T follicular helper cell (primary cell): ENCODE measurements at places on chromosomes 12 and 14.
A peak's percentile ranks its signal among the peaks of the same experiment; 100 is the strongest.

DNA sequence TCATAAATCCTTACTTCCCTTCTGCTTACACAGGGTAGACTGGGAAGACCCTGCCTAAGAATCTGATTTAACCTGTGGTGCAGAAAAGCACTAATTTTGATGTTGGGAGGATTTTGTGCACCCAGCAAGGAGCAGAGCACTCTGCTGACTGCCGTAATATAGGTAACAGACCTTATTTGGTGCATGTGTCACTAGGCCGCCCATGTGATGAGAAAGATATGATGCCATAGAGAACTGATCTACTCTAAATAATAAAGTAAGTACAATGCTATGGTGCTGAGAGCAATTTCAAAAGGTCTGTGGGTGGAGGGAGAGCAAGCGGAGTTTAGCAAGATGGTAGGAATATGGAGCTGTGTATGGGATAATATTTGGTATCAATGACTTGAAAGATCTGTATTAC lies 1663.6 kb upstream of the SEL1L start:
- DNase-seq: no peak

DNA sequence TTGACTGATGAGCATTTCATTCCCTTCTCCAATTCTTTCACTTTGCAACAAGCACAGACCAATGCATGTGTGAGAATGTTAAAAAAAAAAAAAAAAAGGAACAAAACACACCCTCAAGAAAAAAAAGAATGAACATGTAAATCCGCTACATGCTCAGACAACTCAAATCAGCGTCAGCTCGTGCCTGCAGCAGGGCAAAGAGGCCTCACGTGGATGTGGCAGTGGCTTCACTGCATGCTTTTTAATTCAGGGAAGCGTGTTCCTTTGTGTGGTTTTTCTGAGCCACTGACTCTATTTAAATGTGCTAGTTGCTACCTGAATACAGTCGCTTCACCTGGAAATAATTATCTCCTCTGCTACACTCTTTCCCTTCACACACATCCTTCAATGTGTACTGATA lies 55.1 kb downstream of the PPP1R36 start:
- DNase-seq: no peak

DNA sequence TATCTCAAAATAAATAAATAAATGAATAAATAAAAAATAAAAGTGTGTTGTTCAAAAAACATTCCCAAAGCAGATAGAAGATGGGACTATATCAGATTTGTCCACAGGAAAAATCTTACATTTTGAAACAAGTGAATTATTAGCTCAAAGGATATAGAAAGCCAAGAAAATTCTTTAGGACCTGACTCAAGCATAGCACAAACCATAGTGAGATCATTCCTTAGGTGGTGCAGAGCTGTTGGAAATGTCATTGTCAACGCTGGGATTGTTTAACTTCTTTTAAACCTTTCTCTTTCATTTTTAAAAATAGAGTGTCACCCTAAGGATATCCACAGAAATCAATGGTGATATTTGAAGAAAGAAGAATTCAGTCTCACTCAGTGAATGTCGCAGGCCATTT lies 43.5 kb downstream of the DRAM1 start:
- DNase-seq: no peak

GRCh38 chr12:11621797-11622423 lies 27.6 kb upstream of the ETV6 start:
- peak; percentile 3 for DNase-seq

GRCh38 chr12:5276327-5276880 lies 155.5 kb upstream of the NTF3 start:
- DNase-seq: no peak

- DNase-seq: no peak
These were observed 115.4 kb upstream of the BTG1 start for GRCh38 chr12:92261071-92261470.

DNA sequence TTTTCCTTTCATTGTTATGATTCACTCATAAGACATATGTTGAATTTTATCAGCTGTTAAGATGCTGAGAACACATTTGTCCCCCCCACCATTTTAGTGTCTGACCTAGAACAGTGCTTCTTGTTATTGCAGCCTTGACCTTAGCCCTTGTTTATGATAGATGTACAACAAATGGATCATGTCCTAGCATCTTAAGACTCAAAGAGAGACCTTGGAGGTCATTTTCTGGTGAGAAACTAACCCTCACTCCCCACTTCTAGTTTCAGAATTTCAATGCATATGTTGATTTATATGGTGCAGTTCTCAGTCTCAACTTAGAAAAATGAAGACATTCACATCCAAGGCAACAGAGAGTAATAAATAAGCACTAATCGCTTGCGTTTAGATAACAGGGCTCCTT lies 391.2 kb downstream of the AEBP2 start:
- DNase-seq: no peak

- DNase-seq: no peak
These were observed 20.1 kb downstream of the DENND5B start for GRCh38 chr12:31570880-31571279.

DNA sequence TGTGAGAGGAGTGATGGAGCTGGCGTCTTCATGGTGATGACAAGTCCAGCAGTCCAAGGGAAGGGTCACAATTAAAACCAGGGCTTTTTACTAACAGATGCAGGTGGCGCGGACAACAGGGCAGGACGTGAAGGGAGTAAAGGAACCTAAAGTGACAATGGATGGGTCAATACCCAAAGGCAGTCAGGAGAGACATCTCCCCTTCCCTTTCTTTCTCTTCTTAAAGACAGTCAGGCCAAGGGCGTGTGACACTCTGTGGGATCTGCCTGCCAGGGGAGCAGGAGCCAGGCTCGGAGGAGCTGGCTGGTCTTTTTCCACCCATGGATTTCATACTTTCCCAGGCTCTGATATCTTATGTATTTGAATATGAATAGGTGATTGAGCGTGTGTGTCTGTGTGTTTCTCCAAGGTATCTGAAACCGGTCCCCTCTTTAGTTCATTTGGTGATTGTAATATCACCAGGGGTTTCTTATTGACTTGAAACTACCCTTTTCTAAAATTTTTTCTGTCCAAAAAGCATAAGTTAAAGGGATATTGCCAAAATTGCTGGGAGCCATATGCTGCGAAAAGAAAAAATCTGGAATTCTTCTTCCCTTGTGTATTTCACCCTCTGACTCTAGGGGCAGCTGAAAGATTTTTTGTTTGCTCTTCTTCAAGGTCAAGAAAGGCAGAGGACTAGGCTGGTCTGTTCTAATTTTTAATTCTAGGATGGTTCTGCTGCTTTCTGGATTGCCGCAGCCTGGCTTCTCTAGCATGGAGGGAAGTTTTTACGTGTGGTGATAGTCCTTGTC lies 61.8 kb downstream of the FBXL14 start:
- DNase-seq: no peak

DNA sequence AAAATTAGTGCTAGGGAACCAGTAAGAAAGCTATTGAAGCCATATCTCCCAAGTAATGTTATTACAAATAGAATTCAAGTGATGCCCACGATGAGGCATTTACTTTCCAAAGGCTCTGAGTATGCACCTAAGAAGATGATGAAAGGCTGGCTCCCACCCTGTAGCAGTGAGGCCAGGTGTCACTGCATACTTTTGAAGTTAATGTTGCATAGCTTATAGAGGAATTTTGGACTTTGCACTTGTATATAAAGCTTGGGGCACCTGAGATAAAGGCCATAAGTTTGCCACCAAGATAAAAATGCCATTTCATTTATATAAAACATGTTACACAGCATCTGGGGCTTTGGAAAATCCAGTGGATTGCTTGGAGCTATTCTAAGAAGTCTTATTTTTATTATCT lies 96.2 kb downstream of the PTPRB start:
- no peak for DNase-seq

DNA sequence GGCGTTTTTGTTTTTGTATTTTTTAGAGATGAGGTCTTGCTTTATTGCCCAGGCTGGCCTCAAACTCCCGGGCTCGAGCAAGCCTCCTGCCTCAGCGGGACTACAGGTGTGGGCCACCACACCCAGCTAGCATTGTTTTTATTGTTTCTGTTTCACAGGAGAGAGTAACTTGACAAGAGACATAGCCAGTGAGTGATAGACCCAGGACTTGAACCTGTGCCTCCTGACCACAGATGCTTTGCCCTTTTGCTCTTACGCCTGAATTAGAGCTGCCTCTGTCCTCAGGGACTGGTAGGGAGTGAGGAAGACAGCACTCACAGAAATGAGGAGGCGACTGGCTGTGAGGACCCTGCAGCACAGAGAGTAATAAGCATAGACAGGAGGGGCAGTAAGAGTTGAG lies 2.3 kb downstream of the EVL start:
- DNase-seq: no peak

DNA sequence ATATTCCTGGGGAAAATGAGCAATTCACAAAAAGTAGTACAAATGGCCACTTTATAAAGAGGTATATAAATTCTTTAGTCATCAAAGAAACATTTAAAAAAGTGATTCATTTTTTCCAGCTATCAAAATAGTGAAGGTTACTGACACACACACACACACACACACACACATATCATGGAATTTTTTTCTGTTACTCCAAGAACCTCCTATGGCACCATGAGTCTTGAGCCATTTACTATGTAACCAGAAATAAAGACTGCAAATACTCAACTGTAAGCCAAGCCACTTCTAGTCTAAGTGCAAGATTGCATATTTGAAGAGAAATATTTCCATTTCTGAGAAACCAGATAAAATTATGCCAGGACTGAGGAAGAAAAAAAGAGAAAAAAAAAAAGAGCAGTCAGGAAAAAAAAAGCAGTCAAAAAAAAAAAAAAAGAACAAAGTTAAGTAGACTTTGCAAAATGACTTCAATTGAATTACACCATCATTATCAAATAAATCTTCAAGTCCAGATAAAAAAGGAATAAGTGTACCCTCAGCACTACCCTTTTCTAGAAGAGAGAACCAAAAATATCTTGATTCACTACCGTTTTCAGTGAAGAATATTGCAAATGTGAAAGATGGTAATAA lies 275.7 kb downstream of the DAD1 start:
- DNase-seq: no peak

DNA sequence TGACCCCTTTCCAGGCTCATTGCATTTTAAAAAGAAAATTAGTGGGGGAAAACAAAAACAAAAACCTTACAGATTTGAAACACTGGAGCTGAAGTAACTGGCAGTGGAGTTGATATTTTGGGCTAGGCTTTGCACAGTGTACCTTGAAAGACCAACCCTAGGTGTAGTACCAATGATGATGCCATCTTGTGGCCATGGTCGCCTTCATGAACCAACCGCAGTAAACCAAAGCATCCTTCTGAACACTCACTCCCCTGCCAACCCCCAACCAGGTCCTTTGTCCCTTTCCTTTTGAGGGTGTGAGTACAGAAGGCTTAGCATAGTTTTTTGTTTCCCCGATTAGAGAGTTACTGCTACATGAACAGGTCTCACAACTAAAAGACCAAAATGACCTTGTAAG lies 5.9 kb downstream of the TOMM20L start:
- no peak for DNase-seq

DNA sequence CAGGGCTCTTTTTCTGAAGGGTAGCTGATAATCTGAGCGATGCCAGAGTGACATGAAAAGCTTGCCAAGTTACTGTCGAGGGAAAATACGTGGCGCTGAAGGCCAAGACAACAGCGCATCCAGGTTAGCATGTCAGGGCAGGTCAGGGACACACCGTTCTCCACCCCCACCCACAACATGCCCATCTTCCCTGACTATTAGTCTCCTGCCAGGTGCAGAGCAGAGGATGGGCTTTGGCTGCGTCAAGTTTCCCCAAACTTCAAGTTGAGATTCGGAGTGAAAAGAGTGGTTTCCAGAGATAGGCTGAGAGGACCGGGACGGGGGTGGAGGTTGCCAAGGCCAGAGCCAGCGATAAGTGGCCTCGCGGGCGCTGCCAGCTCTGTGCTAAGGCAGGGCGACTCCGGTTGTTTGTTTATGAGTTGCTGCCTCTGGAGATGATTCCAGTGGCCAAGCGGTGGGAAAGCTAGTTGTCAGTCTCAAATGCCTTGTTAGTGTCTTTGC lies 1.7 kb downstream of the TRHDE start:
- no peak for DNase-seq

- no peak for DNase-seq
These were observed 5.1 kb downstream of the MBIP start for GRCh38 chr14:36315159-36315853.

DNA sequence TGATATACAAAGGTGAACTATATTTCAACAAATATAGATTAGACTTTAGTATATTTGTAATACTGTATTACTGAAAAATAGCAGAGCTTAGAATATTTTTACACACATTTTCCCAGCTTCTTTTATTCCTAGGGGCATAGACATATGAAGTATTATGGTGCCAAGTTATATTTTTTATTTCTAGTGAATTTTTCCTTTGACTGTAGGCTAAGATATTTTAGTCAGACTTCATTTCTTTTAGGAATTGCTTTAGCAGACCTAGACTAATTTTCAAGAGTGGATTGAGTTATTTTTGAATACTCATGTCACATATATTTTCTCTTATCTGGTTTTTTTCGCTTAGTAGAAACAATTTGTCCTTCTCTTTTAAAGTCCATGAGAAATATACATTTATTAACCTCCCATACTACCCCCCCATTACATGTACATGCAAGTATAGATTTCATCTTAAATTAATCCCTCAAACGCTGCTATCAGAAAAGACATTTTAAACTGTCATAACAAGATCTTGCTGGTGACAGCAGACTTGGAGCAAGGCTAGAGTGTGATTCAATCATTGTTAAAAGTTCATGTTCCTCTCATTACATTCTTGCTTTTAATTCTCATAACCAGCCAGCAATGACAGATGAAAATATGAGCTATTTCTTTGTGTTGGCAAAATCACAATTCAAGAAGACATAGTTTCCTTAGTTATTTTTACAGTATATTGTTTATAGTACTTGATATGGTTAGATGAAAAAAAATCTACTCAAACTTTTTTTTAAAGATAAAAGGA lies 456.1 kb downstream of the AEBP2 start:
- no peak for DNase-seq

DNA sequence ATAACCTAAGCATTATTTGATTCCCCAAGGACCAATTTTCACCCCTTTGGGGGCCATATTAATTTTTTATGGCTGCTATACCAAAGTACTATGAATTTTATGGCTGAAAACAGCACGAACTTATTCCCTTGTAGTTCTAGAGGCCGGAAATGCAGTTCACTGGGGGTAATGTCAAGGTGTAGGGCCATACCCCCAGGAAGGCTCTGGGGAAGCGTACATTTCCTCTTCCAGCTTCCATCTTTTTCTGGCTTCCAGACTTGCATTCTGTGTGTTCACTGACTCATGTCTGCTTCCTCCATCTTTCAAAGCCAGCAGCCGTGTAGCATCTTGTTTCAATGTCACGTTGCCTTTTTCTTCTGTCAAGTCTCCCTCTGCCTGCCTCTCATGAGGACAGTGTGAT lies 133.5 kb downstream of the BICD1 start:
- no peak for DNase-seq

- DNase-seq: peak; percentile 54
These were observed 110.5 kb downstream of the ARF6 start for GRCh38 chr14:50003213-50004021.

- no peak for DNase-seq
These were observed 52.6 kb upstream of the PRMT8 start for GRCh38 chr12:3438401-3438800.
